ENCODE measurements at places on chromosomes 3 and 15.
A peak's percentile ranks its signal among the peaks of the same experiment; 100 is the strongest.

- no peak for DNase-seq
- H3K4me3 ChIP-seq, result no peak overlapping the region
- H3K27me3 ChIP-seq, result no peaks in the 10 kb centered on the region
- no peaks in the 10 kb centered on the region for H3K36me3 ChIP-seq
- no peaks in the 10 kb centered on the region for H3K4me1 ChIP-seq
- H3K27ac ChIP-seq, result no peak overlapping the region
Measured at GRCh38 chr3:63764511-63764910, 54.6 kb upstream of the C3orf49 start.

GRCh38 chr3:50609071-50609762 lies 2.4 kb downstream of the CISH start:
- H3K36me3 ChIP-seq, result peaks cover 21% of the 10 kb centered on the region
- DNase-seq, result no peak
- H3K27me3 ChIP-seq, result no peaks in the 10 kb centered on the region
- peak overlapping the region; percentile 100 for H3K27ac ChIP-seq
- peaks cover 94% of the 10 kb centered on the region for H3K4me1 ChIP-seq

- peaks cover 46% of the 10 kb centered on the region for H3K4me1 ChIP-seq
- no peaks in the 10 kb centered on the region for H3K36me3 ChIP-seq
- no peak for DNase-seq
Measured at GRCh38 chr3:30604093-30604492, 2.3 kb upstream of the TGFBR2 start.

DNA sequence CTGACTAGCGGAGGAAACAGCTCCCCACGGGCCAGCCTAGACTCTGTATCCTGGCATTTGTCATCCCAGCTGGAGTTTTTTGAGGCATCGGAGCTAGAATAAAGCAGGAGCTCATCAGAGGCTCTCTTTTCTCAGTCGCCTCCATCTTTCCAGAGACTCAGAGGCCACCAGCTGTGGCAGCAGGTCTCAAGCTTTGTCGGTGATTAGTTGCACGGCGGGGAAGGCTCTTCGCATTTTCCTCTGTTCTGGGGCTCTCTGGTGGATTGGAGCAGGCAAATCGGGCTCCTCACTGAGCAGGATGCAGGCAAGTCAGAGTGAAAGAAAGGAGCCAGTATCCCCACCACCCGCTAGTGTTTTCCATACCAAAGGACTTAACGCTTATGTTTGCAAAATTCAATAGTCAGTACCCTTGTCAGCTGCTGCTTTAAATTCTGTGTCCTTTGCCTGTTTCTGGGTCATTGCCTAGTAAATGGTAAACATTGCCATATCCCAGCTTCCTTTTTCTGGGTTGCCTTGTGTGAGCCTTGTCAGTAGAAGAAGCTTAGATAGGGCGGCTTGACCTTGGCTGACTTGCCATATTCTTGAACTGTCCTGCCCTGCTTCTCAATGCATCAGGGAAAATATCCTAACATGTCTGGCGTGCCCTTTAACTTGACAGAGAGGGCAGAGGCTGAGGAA lies 127.1 kb downstream of the PTPRG start:
- H3K27me3 ChIP-seq, result no peaks in the 10 kb centered on the region
- H3K4me1 ChIP-seq, result peaks cover 60% of the 10 kb centered on the region
- no peak for DNase-seq
- no peak overlapping the region for H3K4me3 ChIP-seq

DNA sequence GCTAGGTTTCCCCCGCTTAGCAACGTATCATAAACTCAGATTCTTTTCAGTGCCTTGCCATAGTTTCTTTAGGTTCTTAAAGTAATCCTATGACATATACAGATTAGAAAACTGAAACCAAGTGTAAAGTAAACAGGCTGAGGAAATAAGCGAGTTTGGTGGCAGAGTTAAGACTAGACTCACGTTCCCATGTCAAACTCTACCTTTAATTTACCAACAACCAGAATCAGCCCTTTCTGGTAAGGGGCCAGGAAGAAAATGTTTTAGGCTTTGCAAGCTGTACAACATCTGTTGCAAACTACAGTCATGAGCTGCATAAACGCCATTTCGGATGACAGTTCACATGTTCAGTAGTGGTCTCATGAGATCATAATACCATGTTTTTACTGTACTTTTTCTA lies 128.0 kb upstream of the PRICKLE2 start:
- no peaks in the 10 kb centered on the region for H3K27me3 ChIP-seq
- H3K4me1 ChIP-seq, result peaks cover 27% of the 10 kb centered on the region
- no peak overlapping the region for H3K4me3 ChIP-seq
- DNase-seq, result no peak
- no peaks in the 10 kb centered on the region for H3K36me3 ChIP-seq

GRCh38 chr3:94787066-94787465 lies 724.2 kb downstream of the NSUN3 start:
- H3K36me3 ChIP-seq, result no peaks in the 10 kb centered on the region
- DNase-seq, result no peak
- no peak overlapping the region for H3K4me3 ChIP-seq
- H3K4me1 ChIP-seq, result no peaks in the 10 kb centered on the region

DNA sequence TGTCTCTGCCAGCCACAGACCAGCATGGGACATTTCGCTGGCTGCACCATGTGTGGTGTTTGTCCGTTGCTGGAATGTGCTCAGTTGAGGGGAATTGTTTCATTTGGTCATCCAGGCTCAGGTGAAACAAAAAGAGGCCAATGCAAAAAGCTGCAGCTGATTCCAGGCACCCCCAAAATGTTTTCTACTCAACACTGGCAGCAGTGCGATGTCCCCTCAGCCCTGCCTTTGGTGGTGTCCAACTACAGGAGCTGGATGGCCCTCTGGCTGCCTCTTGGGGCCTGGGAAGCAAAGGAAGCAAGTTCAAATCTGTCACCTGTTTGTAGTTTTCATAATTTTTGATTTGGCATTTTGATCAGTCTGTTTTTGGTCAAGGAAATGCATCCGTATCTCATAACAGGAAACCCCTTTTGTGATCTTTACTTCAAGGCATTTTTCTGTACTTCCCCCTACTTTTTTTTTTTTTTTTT lies 141.8 kb downstream of the EEFSEC start:
- DNase-seq, result no peak
- H3K27me3 ChIP-seq, result no peaks in the 10 kb centered on the region
- peaks cover 14% of the 10 kb centered on the region for H3K36me3 ChIP-seq
- peak overlapping the region; percentile 84 for H3K27ac ChIP-seq

DNA sequence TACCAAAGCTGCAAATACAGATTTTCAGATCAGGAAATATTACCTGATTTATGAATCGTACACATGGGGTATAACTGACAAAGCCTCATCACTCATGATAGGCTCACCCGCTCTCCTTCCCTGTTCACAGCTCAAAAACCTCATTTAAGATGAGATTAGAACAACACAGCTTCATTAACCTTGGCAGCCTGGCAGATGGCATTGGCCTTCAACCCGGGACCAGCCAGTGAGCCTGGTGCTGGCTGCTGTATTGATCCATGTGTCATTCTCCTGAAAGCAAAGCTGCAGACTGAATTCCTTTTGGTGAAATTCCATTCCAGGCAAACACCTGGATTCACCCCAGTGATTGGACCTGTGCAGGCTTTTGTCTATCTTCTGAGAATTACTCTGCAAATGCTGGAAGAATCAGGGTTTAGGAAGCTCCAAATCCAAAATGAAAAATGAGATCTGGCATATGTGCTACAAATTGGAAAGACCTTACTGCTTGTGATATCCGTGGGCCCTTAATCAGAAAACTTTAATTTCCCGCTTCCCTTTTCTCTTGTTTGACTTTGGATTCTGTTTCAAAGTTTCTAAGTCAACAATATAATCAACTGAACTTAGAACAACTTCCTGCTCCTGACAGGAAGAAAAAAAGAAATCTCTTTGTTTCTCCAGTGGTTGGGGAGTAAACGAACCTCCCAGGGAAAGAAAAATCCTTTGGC lies 189.1 kb upstream of the KBTBD8 start:
- no peak overlapping the region for H3K27ac ChIP-seq
- H3K36me3 ChIP-seq, result no peaks in the 10 kb centered on the region
- H3K4me3 ChIP-seq, result no peak overlapping the region

- H3K4me1 ChIP-seq, result peaks cover 4% of the 10 kb centered on the region
- H3K4me3 ChIP-seq, result no peak overlapping the region
- no peaks in the 10 kb centered on the region for H3K36me3 ChIP-seq
- no peak for DNase-seq
- peaks cover 96% of the 10 kb centered on the region for H3K27me3 ChIP-seq
Measured at GRCh38 chr3:14242490-14243311, 64.1 kb downstream of the LSM3 start.

DNA sequence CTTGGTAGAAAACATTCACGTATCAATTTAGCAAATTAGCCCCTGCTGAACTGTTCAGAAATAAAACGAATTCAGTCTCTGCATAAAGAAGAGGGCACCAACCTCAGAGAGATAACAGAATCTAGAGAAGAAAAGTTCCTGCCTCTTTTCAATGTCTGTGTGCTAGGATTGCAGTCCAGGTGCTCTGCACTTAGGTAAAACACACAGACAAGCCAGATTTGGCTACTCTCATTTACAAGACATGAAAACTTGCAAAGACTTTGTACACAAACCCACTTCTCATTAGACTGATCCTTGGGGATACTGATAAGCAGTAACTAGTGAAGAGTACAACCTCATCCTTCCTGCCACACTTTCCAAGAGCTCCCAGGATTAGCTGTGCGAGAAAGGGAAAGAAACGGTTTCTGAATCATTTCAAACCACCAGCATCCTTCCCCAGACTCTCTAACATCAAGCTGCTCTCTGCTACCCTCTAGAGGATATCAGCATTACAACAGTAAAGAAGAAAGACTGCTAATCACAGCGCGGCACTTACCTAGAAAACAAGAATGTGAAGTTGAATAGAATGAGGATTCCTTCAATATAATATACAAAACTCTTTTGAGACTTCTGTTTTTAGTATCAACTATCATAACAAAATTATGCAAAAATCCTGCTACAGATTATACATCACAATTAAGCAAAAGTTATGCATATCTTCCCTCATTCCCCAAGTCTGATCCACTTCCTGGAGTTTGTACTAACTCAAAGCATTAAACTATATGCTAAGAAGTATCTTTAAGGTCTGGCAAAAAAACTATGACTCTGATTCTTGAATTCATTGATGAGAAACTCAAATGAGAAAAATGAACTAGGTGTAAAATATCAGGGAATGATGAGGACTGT lies 306.4 kb downstream of the MAGI1 start:
- DNase-seq, result no peak
- H3K27me3 ChIP-seq, result no peaks in the 10 kb centered on the region
- no peaks in the 10 kb centered on the region for H3K36me3 ChIP-seq
- H3K4me3 ChIP-seq, result no peak overlapping the region
- no peak overlapping the region for H3K27ac ChIP-seq
- H3K4me1 ChIP-seq, result peaks cover 34% of the 10 kb centered on the region

DNA sequence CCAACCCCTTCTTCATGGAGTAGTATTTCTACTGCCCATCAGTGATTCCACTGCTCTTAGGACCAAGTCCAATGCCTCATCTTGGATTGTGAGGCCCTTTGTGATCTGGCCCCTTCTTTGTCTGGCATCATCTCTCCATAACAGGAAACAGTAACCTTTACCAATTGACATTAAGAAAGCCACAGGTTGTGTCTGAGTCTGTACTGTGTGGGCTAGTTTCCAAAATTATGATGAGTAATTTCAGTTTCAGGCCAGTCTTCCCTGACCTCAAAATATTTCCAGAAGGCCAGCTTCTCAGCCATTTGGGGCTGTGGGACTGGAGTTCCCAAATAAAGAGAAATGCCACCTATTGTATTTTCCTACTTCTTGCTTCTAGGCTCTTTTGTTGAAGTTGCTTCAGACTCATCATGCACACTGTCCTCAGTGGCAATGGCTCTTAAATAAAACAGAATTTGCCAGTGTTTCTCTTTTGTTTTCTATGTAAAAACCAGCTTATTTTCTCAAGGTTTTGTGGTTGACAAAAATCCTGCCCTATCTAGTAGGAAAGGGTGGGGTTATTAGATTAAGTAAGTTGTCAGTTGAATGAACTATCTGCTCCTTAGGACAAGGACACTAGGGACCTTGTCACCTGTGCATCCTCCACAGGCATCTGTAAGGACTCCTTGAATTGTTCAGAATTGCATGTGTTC lies 47.0 kb upstream of the ACKR4 start:
- H3K27ac ChIP-seq, result peak overlapping the region; percentile 57
- H3K4me1 ChIP-seq, result peaks cover 34% of the 10 kb centered on the region
- no peak overlapping the region for H3K4me3 ChIP-seq
- H3K36me3 ChIP-seq, result no peaks in the 10 kb centered on the region

DNA sequence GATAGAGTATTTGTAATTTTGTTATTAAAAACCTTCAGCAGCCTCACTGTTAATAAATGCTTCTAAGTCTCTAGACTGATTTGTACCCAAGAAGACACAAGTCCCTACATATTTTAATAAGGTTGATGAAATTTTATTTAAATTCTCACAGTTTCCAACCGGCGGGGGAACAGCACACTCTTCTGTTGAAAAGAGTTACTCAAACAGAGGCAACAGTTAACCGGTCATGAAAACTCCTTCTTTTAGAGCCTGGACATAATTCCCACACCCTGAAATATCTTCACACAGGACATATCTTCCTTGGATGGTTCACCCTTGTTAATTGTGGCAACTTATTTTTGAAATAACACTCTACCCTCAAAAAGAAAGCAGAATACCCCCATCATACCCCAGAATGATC lies 278.8 kb downstream of the FOXP1 start:
- H3K36me3 ChIP-seq, result no peaks in the 10 kb centered on the region
- peak overlapping the region; percentile 80 for H3K27ac ChIP-seq
- peaks cover 35% of the 10 kb centered on the region for H3K4me1 ChIP-seq
- no peak for DNase-seq
- peak overlapping the region; percentile 59 for H3K4me3 ChIP-seq

GRCh38 chr3:71350998-71351397 lies 232.5 kb downstream of the FOXP1 start:
- H3K36me3 ChIP-seq, result no peaks in the 10 kb centered on the region
- DNase-seq, result no peak
- H3K4me3 ChIP-seq, result no peak overlapping the region

- H3K4me1 ChIP-seq, result no peaks in the 10 kb centered on the region
- H3K27ac ChIP-seq, result no peak overlapping the region
- H3K27me3 ChIP-seq, result no peaks in the 10 kb centered on the region
- no peak for DNase-seq
Measured at GRCh38 chr3:46090161-46090591, 62.9 kb upstream of the XCR1 start.

DNA sequence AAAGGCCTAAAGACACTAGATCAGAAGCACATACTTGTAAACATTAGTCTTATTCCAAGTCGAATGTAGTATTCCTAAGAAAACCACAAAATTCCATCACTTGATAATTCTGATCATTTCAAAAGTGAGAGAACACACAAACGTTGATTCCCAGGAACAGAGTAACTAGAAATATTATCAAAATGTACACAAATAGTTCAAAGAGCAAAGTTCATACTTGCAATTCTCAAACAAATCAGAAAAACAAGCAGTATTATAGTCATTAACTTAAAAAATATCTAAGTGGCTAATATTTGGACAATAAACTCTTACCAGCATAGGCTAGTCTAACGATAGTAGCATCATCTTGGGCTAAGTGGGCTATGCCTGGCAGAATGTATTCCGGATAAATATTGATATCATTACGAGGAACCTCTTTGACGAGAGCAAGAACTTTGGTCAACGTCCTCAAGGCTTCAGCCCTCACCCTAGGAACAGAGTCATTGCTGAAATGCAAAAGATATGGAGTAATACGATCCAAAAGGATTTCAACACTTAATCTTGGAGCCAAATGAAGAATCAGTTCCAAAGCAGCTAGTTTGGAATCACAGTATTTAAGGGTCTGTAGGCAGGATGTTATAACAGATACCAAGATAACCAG lies 13.3 kb downstream of the PIK3R4 start:
- H3K4me3 ChIP-seq, result no peak overlapping the region
- DNase-seq, result no peak
- no peaks in the 10 kb centered on the region for H3K27me3 ChIP-seq
- no peak overlapping the region for H3K27ac ChIP-seq
- H3K4me1 ChIP-seq, result peaks cover 5% of the 10 kb centered on the region
- H3K36me3 ChIP-seq, result peaks cover 39% of the 10 kb centered on the region

All from left ventricle myocardium inferior (tissue), 1 donor.